ENCODE measurements at places on chromosomes 11 and 22.
A peak's percentile ranks its signal among the peaks of the same experiment; 100 is the strongest.

DNA sequence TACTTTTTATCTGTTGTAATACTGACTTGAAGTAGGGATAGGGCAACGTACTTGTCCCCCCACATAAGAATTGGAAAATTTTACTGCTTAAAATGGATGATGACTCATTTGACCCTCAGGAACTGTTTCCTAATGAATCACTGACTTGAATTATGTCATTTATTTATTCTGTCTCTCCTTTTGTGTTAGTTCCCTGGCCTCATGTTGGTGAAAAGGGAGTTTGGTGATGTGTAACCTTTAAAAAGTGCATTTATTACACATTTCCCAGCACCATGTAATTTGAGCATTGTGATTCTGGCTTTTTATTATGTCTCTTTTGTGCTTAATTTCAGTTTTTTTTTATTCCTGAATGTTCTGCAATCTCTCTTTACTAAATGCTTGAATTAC, 20.3 kb upstream of the PGM2L1 start:
- DNase-seq: peak; percentile 61

DNA sequence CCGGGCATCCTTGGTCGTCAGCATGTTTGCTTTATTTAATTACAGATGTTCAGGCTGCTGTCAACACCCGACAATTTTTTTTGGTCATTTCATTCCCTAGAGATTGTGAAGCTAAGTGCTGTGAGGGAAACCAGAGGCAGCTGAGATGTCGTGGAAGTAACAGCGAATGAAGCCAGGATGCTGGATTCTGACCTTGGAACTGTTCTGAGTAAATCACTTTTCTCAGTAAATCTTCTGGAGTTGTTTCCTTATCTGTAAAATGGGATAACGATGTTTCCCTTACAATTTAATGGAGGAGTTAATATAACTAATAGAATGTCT, 390 bp upstream of the CKAP5 start:
- no peak for DNase-seq

DNA sequence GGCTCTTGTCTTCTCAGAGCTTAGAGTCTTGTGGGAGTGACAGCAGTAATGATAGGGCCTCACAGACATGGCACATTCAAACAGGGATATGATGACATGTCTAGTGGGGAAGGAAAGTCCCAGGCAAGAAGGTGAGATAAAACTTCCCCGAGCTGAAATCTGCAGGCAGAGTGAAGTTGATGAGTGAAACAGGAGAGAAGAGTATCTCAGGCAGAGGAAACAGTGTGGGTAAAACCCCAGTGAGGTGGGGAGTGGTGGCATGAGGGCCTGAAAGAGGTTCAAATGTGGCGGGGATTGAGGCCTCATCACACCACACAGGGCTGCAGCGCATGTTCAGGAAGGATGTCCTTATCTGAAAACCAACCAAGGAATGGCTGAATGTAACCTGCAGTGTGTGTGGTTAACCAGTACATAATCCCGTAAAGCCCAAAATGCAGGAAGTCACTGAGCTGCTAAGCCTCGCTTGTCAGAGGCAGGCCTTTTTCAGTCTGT, 153.8 kb upstream of the E2F8 start:
- no peak for DNase-seq

DNA sequence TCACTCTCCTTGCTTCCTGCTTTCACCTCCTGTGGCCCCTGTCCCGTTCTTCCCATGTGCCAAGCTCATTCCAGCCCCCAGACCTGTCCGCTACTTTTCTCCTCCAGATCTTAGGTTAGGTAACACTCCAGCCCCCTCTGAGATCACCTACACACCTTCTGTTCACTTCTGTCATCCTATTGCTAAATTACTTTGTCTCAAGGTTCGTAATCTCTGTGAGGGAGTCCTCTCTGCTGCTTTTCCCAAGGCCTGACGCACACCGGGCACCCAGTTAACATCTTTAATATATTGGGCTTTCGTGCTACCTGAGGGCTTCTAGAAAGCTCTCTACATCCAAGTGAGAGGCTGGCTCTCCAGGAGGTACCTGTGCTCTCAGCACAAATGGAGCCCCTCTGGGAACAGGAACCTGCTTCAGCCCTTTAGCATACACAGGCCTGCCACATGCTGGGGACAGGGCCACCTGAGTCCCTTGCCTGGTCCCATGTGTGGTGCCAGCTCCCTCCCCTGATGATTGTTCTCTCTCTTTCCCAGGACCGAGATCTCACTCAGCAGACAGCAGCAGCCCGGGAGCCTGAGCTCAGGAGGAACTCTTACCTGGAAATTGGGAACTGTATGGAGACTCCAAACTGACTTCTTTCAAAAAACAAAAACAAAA, 8.5 kb downstream of the C22orf31 start:
- no peak for DNase-seq

DNA sequence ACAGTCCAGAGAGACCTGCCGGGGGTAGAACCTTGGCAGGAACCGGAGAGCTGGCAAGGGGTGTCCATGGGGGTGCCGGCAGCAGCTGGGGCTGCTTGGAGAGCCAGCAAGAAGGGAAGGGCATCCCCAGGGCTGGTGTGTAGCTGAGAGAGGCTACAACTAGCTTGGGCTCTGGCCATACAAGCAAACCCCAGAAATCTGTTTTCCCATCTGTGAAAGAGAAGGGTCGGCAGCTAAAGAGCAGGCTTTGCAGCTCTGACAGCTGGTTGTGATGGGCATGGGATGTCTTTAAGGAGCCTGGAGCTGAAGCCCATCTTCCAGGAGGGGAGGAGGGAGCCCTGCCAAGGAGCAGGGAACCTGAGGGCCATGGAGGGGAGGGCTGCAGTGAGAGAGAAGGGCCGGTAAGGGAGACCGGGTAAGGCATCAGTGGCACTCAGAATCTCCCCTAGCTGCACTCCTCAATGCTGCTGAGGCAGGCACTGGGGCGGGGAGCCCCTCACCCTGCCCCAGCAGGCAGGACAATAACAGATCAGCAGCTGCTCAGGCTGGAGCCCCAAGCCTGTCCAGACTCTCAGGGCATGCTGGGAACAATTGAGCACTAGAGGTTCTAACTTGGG, 3.9 kb downstream of the CHST1 start:
- no peak for DNase-seq

- no peak for DNase-seq
Observed at GRCh38 chr11:48341466-48341865, 16.7 kb downstream of the OR4C3 start.

DNA sequence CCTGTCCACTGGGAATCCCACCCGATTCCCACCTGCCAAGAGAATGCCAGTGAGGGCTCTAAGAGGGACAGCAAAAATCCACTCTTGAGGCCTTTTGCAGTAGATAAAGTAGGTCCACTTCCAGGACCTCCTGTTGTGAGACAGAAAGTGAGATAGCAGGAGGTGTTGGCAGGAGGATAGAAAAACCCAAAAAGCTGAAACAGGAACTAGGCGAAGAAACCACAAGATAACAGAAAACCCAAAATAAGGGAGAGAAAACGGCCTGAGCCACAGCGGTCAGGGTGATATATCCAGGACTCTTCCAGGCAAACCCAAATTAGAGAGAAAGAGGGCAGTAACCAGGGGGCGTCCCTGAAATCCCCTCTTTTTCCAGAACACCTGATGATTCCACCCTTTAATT, 79.7 kb upstream of the LINC01488 start:
- no peak for DNase-seq

- no peak for DNase-seq
Observed at GRCh38 chr11:103420593-103420992, 311.4 kb downstream of the DYNC2H1 start.

- no peak for DNase-seq
Observed at GRCh38 chr11:3204141-3205015, 14.2 kb downstream of the MRGPRG start.
